Activated CD8-positive, alpha-beta T cell treated with anti-CD3 and anti-CD28 coated beads, Interleukin-2, amount 10 ng/mL, durations not matched to agents 7 days and 5 days (primary cell): ENCODE measurements at places on chromosomes 5 and 9. TPM values are rescaled to one million over a fixed set of nuclear protein-coding genes. Genes with fewer than 3 reads are reported as not detected.

The CCL21 gene
- not detected for total RNA-seq

The CNTNAP3 gene
- not detected for total RNA-seq

The NDUFS6 gene
- 36.7 TPM for total RNA-seq

The CDC20B gene
- 0.16 TPM for total RNA-seq

The FANCC gene
- total RNA-seq: 19.0 TPM

The RNF20 gene
- 41.3 TPM for total RNA-seq

The HAPLN1 gene
- total RNA-seq: not detected

DNA sequence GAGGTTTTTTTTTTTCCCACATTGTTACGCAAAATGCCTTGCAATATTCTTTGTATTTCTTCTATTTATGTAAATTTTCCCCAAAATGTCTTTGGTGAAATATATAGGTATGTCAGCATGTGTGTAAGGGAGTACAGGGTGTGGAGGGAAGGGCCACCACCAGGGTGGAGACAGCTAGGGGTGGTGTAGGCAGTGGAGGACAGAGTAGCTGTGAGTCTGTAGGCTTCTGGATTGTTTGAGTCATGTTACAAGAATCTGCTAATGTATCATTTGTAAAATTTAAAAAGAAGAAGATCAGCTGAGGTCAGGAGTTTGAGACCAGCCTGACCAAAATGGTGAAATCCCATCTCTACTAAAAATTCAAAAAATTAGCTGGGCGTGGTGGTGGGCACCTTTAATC is 175.5 kb downstream of the NXNL2 start:
- H3K4me3 ChIP-seq: no peak overlapping the region
- no peak for DNase-seq
- H3K27me3 ChIP-seq: no peaks in the 10 kb centered on the region
- H3K27ac ChIP-seq: no peak overlapping the region
- no peaks in the 10 kb centered on the region for H3K4me1 ChIP-seq

- no peak overlapping the region for H3K27ac ChIP-seq
- no peaks in the 10 kb centered on the region for H3K27me3 ChIP-seq
- H3K4me3 ChIP-seq: no peak overlapping the region
Measured at GRCh38 chr5:126456217-126456820, 33.1 kb downstream of the GRAMD2B start.

- H3K27ac ChIP-seq: no peak overlapping the region
- no peak for DNase-seq
- peaks cover 3% of the 10 kb centered on the region for H3K27me3 ChIP-seq
- H3K4me3 ChIP-seq: no peak overlapping the region
- no peaks in the 10 kb centered on the region for H3K4me1 ChIP-seq
Measured at GRCh38 chr5:137061382-137061781, 437.7 kb downstream of the SPOCK1 start.

DNA sequence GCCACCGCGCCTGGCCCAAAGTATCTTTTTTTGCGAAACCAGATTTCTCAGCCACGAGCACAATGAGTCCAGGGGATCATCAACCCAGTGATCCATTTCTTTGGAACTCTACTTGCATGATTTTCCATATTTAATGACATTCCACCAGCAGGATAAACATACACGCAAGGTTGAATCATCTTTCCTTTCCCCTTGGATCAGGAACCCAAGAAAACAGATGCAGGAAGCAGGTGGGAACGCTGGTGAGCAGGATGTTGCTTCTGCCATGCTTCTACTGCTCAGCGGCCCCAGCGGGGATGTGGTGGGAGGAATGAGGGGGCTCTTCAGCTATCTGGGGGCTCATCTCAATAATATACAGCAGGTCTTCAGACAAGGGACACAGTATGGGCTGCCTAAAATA is 118.2 kb downstream of the SEC61B start:
- no peaks in the 10 kb centered on the region for H3K36me3 ChIP-seq
- peaks cover 8% of the 10 kb centered on the region for H3K27me3 ChIP-seq
- DNase-seq: no peak
- no peak overlapping the region for H3K4me3 ChIP-seq

GRCh38 chr9:6384732-6385131 is 28.3 kb upstream of the UHRF2 start:
- DNase-seq: no peak
- H3K36me3 ChIP-seq: no peaks in the 10 kb centered on the region
- H3K27me3 ChIP-seq: peaks cover 6% of the 10 kb centered on the region
- no peak overlapping the region for H3K4me3 ChIP-seq
- H3K27ac ChIP-seq: no peak overlapping the region
- H3K4me1 ChIP-seq: no peaks in the 10 kb centered on the region

GRCh38 chr9:4297786-4298254 is 2.0 kb downstream of the GLIS3 start:
- H3K4me1 ChIP-seq: peaks cover 17% of the 10 kb centered on the region
- H3K27me3 ChIP-seq: peaks cover 60% of the 10 kb centered on the region
- DNase-seq: peak; percentile 54
- H3K36me3 ChIP-seq: no peaks in the 10 kb centered on the region

- no peak overlapping the region for H3K4me3 ChIP-seq
- no peak for DNase-seq
- H3K27ac ChIP-seq: no peak overlapping the region
- H3K4me1 ChIP-seq: no peaks in the 10 kb centered on the region
- H3K27me3 ChIP-seq: no peaks in the 10 kb centered on the region
- no peaks in the 10 kb centered on the region for H3K36me3 ChIP-seq
Measured at GRCh38 chr5:28450997-28451396, 1412.6 kb upstream of the CDH9 start.

- H3K36me3 ChIP-seq: no peaks in the 10 kb centered on the region
- no peak overlapping the region for H3K27ac ChIP-seq
- no peak for DNase-seq
- no peak overlapping the region for H3K4me3 ChIP-seq
- peaks cover 17% of the 10 kb centered on the region for H3K27me3 ChIP-seq
Measured at GRCh38 chr9:85432599-85432998, 309.2 kb downstream of the AGTPBP1 start.

GRCh38 chr5:147930769-147931168 is 24.4 kb upstream of the C5orf46 start:
- no peaks in the 10 kb centered on the region for H3K27me3 ChIP-seq
- H3K36me3 ChIP-seq: no peaks in the 10 kb centered on the region
- no peak overlapping the region for H3K4me3 ChIP-seq
- no peak for DNase-seq

- H3K4me3 ChIP-seq: peak overlapping the region; percentile 94
- H3K4me1 ChIP-seq: peaks cover 45% of the 10 kb centered on the region
- H3K36me3 ChIP-seq: no peaks in the 10 kb centered on the region
Measured at GRCh38 chr5:95960667-95961616, 709 bp downstream of the ELL2 start.

- no peak for DNase-seq
- peaks cover 70% of the 10 kb centered on the region for H3K36me3 ChIP-seq
- H3K4me3 ChIP-seq: no peak overlapping the region
- H3K4me1 ChIP-seq: peaks cover 18% of the 10 kb centered on the region
- no peak overlapping the region for H3K27ac ChIP-seq
Measured at GRCh38 chr9:137762414-137763061, 115.0 kb upstream of the CACNA1B start.

DNA sequence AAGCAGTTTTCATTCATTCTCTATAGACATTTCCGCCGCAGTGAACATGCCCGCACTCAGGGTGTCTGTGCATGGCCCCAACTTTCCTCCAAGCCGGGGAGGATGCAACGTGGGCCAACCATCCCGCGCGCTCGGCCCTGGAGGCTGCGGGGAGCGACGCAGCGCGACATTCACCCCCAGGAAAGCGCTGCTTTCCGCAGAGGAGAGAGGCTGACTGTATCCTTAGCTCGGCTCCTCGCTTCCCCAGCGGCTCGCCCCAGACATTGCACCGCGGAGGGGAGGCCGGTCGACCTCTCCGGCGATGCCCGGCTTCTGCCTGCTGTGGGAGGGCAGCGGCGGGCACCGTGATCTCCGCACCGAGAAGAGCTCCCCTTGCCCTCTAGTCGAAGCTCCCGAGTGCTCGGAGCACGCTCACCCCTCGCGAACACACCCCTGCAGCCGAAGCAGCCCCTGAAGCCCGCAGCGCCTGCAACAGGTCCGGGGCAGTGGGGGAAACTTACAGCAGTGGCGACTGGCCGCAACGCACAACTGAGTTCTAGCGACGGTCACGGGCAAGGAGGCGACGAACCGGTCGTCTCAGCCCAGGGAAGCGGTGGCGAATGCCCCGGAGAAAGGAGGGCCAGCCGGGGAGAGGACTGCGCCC is 600 bp downstream of the ENC1 start:
- H3K27me3 ChIP-seq: peaks cover 53% of the 10 kb centered on the region
- DNase-seq: peak; percentile 47
- H3K27ac ChIP-seq: peak overlapping the region; percentile 41
- H3K4me1 ChIP-seq: peaks cover 30% of the 10 kb centered on the region
- H3K36me3 ChIP-seq: no peaks in the 10 kb centered on the region
- peak overlapping the region; percentile 77 for H3K4me3 ChIP-seq

DNA sequence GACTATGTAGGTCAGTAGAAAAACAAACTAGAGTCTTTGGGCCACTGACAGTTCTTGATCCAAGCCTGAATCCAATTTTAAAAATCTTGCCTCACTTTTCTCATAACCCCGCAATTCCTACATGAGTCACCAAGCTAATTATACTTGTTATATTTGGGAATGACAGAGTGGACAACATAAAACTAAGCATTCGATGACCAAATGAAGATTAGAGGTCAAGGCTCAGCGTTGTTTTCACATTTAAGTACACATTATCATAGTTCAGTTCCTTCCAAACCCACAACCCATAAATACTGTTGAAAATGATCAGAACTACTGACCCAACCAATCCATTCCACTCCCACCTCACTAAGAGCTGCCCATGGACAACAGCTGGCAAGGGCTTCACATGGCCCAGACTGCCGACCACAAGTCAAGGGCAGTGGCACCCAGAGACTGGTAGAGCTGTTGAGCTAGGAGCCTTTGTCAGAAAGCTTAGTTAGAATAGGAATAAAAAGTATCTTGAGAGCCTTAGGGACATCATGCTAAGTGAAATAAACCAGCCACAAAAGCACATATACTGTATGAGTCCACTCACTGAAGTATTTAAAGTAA is 64.2 kb downstream of the MYO10 start:
- DNase-seq: no peak
- H3K27me3 ChIP-seq: no peaks in the 10 kb centered on the region
- no peaks in the 10 kb centered on the region for H3K4me1 ChIP-seq

DNA sequence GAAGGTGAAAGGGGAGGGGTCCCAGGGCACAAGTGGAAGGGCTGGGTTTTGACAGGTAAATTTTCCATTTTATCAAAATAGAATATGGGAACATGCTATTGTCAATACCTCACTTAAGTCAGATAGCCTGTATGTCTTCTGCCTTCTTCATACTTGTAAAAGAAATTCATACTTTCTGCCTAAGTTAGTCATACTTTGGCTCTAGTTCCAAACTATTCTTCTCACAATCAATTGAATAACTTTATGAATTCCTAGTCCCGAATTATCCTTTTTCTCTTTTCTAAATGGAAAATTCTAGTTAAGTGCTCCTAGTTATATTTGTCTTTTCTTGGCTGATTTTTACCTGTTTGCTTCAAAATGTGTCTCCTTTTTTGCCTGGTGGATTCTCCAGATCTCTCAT is 271.4 kb downstream of the CSNK1G3 start:
- no peak overlapping the region for H3K4me3 ChIP-seq
- no peak for DNase-seq
- H3K4me1 ChIP-seq: no peaks in the 10 kb centered on the region

GRCh38 chr9:101442318-101442717 is 6.7 kb upstream of the ALDOB start:
- DNase-seq: no peak
- no peaks in the 10 kb centered on the region for H3K36me3 ChIP-seq
- no peak overlapping the region for H3K4me3 ChIP-seq
- H3K27me3 ChIP-seq: peaks cover 17% of the 10 kb centered on the region
- H3K27ac ChIP-seq: no peak overlapping the region

DNA sequence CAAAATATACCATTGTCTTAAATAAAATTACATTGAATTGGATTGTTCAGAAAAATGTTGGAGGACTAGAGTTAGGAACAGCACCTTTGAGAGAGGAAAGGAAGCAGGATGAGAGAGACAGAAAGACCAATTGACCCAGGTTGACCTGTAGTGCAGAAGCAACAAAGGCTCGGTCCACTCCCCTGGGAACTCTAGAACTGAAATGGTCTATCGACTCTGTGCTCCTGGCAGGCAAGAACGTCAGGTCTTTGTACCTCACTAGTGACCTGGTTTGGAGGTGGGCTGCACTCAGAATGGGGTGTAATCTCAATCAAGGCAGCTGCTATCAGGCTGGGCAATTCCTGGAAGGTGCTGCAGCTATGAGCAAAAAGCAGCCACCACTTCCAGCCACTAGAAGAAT is 110.8 kb downstream of the FAM174A start:
- H3K4me3 ChIP-seq: no peak overlapping the region
- H3K27me3 ChIP-seq: peaks cover 2% of the 10 kb centered on the region
- no peak for DNase-seq
- no peak overlapping the region for H3K27ac ChIP-seq
- H3K4me1 ChIP-seq: no peaks in the 10 kb centered on the region
- no peaks in the 10 kb centered on the region for H3K36me3 ChIP-seq

DNA sequence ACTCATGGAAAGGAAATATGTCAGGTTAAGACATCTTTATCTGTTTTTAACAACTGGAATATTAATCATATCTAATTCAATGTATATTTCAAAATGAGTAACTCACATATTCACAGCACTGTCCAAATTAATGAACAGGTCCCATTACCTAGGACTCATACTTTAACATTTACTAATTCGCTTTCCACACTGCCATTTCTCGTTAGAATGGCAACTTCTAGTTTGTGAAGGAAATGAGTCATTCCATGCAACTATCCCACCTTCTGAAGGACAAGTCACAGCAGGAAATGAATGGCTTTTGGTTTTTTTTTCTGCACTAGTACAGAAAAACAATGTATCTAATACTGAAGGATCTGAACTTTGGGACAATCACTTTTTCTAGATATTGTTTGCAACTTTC is 24.6 kb upstream of the IFNK start:
- peaks cover under 1% of the 10 kb centered on the region for H3K36me3 ChIP-seq
- peaks cover 14% of the 10 kb centered on the region for H3K4me1 ChIP-seq
- H3K27me3 ChIP-seq: peaks cover 5% of the 10 kb centered on the region
- DNase-seq: no peak

DNA sequence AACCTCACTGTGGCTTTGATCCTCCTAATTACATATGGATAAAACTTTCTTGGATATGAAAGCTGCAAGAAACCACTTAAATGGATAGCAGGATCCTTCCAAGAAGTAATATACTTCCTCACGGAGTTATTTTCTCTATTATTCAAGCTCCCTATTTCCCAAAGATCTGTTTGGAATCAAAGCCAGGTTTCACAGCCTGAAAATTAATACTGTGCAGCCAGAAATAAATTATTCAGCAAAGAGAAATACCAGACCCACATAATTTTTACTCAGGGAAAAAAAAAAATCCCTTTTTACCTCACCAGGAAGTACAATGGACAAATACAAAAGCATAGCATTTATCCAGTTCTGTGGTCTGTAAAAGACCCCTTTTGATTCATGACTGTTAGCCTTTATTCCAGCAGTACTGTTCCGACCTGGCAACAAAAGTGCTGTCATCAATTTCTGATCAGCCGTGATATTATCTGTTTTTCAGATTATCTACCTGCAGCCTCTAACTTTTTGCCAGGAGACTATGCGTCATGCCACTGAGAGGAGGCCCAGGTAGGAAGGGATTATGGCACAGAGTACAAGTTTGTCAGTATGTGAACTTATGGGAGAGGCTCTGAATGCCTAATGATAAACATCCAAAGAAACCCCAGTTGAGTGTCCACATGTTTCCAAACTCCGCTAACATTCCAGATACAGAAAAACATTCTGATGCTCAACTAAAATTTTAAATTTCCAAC is 57.0 kb downstream of the FBN2 start:
- H3K27me3 ChIP-seq: no peaks in the 10 kb centered on the region
- no peaks in the 10 kb centered on the region for H3K4me1 ChIP-seq
- H3K27ac ChIP-seq: no peak overlapping the region
- H3K4me3 ChIP-seq: no peak overlapping the region
- H3K36me3 ChIP-seq: no peaks in the 10 kb centered on the region
- no peak for DNase-seq

- H3K27ac ChIP-seq: no peak overlapping the region
- no peak for DNase-seq
- no peaks in the 10 kb centered on the region for H3K4me1 ChIP-seq
Measured at GRCh38 chr5:178391480-178391879, 158.9 kb upstream of the PHYKPL start.
